SJSA1 (cell line): ENCODE measurements at places on chromosomes 1 and 21.

GRCh38 chr1:1058088-1058905, 15.8 kb downstream of the RNF223 start:
- DNase-seq = no peak

DNA sequence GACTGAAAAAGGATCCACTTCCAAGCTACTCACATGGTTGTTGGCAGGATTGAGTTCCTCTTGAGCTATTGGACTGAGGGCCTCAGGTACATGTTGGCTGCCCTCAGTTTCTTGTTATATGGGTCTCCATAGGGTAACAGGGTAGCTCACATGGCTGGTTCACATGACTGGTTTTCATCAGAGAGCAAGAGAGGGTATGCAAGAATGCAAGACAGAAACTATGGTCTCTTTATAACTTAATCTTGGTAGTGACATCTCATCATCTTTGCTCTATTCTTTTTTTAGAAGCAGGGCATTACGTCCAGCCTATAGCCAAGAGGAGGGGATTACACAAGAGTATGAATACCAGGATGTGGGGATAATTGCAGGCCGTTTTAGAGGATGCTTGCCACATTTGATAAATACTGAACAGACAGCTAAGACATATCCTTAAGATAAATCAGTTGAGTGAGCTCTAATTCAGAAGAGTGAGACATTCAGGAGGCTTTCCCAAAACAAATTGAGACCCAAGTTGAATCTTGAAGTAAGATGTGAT, 100.2 kb downstream of the HMCN1 start:
- DNase-seq = no peak

DNA sequence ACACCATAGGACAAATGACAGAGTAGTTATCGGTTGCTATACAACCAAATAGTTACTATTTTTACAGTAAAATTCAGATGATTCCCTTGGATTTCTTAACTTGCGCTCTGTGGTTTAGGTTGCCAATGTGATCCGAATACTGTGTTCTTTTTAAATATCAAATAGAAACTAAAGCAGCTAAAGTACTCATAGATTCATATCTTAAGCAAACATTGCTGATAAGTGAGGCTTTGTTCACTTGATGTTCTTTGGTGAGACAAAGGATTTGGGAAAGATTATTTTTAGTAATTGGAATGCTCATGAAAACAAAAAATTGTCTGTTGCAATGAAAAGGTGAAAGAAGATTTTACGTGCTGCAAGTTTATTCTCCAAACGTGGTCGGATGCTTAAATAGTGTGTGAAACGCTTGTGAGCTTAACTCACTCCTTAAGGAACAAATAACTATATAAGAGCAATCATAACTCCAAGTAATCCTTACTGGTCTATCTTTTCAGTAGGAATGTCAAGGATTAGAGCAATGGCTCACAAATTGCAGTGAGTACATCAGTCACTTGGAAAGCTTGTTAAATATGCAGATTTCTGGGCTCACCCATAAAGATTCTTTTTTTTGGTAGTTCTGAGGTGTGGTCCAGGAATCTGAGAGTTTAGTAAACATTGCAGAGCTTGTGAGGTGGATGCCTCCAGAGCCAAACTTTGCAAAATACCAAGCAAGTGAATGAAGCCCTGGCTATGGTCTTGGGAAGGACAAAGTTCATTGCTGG, 31.8 kb upstream of the PDC start:
- no peak for DNase-seq

GRCh38 chr1:21152423-21153100, 24.1 kb downstream of the EIF4G3 start:
- DNase-seq = no peak

DNA sequence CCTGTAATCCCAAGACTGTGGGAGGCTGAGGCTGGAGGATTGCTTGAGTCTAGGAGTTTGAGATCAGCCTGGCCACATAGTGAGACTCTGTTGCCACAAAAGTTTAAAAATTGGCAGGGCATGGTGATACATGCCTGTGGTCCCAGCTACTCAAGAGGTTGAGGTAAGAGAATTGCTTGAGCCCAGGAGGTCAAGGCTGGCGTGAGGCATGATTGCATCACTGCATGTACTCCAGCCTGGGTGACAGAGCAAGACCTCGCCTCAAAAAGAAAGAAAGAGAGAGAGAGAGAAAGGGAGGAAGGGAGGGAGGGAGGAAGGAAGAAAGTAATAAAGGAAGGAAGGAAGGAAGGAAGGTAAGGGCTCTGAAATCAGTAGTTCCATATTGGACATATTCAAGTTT, 25.0 kb downstream of the GLUL start:
- no peak for DNase-seq

GRCh38 chr1:64616039-64616438, 128.8 kb upstream of the RAVER2 start:
- no peak for DNase-seq

DNA sequence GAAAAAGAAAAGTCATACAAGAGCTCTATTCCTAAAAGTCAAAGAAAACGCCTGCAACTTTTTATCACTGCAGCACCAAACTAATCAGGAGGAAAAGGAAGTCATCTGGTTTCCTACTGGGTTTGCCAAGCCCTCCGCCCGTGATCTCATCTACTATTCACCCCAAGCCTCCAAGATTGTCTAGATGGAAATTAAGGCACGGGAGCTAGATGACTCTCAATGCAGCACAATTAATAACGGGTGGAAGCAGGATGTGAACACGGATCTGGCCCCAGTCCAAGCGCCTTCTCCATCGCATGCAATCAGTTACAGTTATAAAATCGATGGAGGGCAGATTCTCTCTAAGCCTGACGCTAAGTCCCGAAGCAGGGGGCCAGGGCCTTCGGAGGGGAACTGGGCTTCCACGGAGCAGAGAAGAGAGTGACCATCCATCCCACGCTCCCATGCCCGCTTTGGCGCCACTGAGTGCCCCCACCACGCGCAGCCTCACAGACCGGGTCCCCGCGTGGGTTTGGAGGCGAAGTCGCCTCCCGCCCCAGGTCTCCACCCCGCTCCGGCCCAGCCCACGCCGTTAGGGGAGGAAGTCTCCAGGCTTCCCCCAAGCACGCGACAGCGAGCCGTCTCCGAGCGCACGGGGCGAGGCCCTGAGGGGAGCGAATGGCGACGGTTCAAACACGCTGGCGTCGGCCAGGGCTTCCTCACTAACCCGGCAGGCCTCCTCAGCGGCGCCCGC, 1.8 kb downstream of the HSF2BP start:
- DNase-seq = no peak

DNA sequence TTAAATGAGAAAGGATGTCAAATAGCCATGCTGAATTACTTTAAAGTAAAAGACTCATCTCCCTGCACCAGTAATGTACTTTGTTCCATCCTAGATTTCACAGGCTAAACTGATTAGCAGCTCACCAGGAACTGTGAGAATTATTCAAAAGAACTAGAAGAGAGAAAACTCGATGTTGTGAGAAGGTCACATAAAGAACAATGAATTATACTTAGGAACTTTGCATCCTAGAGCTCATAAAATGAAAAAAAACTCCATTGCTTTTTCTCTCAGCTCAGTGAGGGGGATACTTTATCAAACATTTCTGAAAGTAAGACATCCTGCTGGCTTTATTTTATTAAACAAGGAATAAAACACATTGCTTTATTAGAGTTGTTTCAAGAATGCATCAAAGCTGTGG, 278.5 kb downstream of the MRPL39 start:
- no peak for DNase-seq

DNA sequence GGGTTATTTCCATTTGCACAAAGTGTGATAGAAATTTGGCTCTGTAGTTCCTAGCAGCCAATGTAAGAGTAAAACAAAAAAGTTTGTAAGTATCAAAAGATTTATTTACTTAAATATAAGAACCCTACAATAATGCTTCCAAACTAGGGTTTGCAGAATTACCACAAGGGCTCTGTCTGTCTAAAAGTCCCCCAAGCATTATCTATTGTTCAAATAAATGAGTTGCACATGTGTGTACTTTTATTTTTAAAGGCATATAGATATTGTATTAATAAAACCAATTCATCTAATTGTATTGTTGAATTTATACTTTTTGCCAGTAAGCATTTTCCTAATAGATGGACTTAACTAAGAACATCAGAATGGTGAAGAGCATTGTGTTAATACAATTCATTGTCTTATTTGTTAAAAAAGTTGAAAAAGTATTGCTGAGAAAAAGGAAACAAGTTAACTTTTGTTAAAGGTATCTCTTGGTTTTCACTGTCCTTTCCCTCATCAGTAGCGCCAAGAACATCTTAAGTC, 863 bp upstream of the PTPRC start:
- DNase-seq = no peak

GRCh38 chr1:9061252-9061960, 8.0 kb downstream of the SLC2A5 start:
- DNase-seq = no peak

- no peak for DNase-seq
Measured at GRCh38 chr1:22665752-22666151, 12.7 kb downstream of the C1QB start.

- no peak for DNase-seq
Measured at GRCh38 chr21:20789729-20790500, 208.3 kb upstream of the NCAM2 start.

- DNase-seq = no peak
Measured at GRCh38 chr1:192445241-192445640, 128.4 kb downstream of the RGS21 start.

GRCh38 chr1:94725566-94725965, 94.6 kb upstream of the SLC44A3 start:
- DNase-seq = peak; percentile 67

DNA sequence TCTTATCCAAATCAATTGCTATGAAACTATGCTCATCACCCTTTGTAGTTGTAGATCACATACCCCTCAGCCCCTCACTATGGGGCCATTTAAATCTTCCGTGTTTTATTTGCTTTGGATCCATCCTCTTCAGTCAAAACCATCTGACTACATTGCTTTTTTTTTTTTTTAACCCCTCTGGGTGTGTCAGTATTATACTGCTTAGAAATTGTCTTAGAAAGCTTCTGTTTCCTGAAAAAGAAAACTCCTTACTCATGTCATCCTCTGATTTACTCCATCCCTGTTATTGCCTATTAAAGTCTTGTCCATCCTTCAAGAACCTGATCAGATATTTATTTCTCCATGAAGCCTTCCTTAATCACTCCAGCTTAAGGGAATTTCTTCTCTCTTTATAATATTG, 74.0 kb upstream of the HSD17B7 start:
- DNase-seq = no peak

- DNase-seq = no peak
Measured at GRCh38 chr1:86085741-86086409, 70.7 kb downstream of the COL24A1 start.

- peak; percentile 50 for DNase-seq
Measured at GRCh38 chr1:159429074-159429861, 2.7 kb upstream of the OR10J4 start.

GRCh38 chr1:37808369-37809319, 636 bp upstream of the YRDC start:
- DNase-seq = peak; percentile 82

DNA sequence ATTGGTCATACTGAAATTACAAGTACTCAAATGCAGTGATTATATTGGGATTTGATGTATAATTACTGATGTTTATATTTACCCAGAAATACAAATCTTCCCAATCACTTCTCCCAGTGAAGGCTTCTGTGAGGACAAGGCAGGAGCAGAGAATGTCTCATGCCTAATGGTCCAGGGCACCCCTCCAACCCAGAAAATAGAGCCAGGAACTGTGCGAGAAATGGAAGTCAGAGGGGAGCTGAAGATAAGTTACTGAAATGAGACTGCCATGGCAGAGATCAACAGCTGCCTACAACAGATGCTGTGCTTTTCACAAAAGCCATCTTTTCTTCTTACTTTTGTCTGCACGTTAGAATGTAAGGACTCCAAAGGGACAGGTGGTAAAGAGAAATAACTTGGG, 171.2 kb downstream of the TTLL7 start:
- no peak for DNase-seq

- DNase-seq = no peak
Measured at GRCh38 chr1:197471248-197471985, 203.4 kb downstream of the CRB1 start.

- no peak for DNase-seq
Measured at GRCh38 chr1:95583661-95584210, 349.7 kb downstream of the RWDD3 start.

DNA sequence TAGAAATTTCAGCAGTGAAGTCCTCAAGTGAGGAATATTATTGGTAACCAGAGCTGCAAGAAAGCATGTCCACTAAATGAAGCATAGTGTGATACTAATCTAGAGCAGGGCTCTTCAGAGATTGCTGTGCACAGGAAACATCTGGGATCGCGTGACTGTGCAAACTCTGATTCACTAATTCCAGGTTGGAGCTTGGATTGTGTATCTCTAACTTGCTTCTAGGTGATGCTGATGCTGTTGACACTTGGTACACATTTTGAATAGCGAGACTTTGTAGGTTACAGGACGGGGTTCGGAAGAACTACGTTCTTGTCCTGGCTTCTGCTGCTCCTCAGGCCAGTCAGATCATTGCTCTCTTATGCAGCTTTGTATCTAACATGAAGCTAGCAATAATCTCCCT, 66.5 kb downstream of the PRRX1 start:
- no peak for DNase-seq

- DNase-seq = no peak
Measured at GRCh38 chr1:39089931-39090521, 63.9 kb downstream of the NDUFS5 start.
